Small intestine (tissue), 16 donors: ENCODE measurements at places on chromosomes 5 and 9. TPM values are rescaled to one million over a fixed set of nuclear protein-coding genes. Genes with fewer than 3 reads are reported as not detected.
A peak's percentile ranks its signal among the peaks of the same experiment; 100 is the strongest.

- no peak overlapping the region for H3K27ac ChIP-seq
- no peaks in the 10 kb centered on the region for H3K27me3 ChIP-seq
- H3K4me1 ChIP-seq: no peaks in the 10 kb centered on the region
- no peak overlapping the region for H3K4me3 ChIP-seq
- no peaks in the 10 kb centered on the region for H3K36me3 ChIP-seq
- DNase-seq: no peak
These were observed 25.9 kb upstream of the ADAMTSL1 start for GRCh38 chr9:18448101-18448500.

DNA sequence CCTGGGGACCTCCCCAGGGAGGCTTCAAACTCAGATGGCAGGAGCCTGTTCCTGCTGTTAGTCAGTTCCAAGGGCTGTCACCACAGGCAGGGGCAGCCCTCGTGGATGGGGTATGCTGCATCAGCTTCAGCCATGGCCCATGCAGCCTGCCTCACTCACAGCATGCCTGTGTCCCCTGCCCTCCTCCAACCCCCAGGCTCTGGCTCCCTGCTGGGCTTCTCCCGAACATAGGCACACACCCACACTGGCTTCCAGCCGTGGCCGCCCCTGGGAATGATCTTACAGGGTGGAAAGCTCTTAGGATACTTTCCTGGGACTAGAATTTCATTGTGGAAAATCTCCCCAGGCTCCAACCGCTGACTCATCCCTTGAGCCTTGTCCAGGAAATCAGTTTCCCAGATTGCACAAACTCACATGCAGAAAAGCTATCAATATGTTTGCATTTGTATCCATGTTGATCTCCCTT, 163.8 kb downstream of the SEC61B start:
- H3K27me3 ChIP-seq: no peaks in the 10 kb centered on the region
- no peaks in the 10 kb centered on the region for H3K36me3 ChIP-seq
- no peaks in the 10 kb centered on the region for H3K4me1 ChIP-seq
- DNase-seq: no peak

DNA sequence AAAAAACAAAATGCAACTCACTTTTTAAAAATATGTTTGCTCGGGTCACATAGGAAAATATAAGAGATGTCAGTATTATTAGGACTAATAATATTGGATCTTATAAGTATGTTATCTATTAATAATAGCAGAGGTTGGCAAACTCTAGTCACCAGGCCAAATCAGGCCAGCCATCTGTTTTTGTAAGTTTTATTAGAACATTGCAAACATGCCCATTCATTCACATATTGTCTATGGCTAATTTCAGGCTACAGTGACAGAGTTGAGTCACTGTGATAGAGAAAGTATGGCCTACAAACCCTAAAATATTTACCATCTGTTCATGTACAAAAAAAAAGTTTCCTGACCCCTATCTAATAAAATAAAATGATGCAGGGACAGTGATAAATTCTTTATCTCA, 97.7 kb upstream of the CDH6 start:
- no peak overlapping the region for H3K4me3 ChIP-seq
- H3K27ac ChIP-seq: no peak overlapping the region
- no peaks in the 10 kb centered on the region for H3K4me1 ChIP-seq
- no peak for DNase-seq
- H3K27me3 ChIP-seq: no peaks in the 10 kb centered on the region
- no peaks in the 10 kb centered on the region for H3K36me3 ChIP-seq

DNA sequence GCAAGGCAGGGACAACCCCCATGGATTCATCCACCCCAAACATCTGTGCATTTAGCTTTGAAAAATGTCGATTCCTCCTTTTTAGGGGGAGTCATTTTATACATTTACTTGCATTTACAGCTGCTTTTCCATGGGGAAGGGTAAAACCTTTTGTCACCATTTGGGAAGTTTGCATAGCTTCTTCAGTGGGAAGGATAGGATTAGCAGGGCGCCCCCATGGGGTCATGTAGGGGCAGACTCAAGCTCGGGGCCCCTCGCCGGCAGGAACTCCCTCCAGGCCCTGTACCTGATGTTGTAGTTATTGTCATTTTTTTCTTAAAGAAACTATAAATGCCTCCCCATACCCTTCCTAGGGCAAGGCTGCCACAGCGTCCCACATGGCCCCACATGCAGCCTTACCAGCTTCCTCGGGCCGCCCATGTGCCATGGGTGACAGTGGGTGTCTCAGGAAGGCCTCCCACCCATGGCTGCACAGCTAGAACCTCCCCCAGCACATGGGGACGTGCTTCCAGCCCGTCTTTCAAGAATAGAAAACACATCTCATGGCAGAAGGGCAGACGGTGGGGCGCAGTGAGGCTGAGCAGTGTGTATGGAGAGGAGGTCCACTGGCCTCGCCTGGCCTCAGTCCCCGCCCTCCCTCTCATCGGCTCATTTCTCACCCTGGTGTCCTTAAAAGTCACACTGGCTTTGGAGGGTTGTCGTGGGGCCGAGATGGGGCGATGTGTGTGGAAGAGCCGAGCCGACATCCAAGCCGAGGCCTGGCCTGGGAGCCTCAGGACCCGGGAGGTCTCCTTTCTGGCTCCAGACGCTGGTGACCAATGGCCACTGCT, 76.1 kb upstream of the OTULINL start:
- no peaks in the 10 kb centered on the region for H3K27me3 ChIP-seq
- H3K4me1 ChIP-seq: no peaks in the 10 kb centered on the region
- DNase-seq: no peak
- H3K4me3 ChIP-seq: no peak overlapping the region
- H3K36me3 ChIP-seq: no peaks in the 10 kb centered on the region

- H3K27ac ChIP-seq: no peak overlapping the region
- H3K27me3 ChIP-seq: no peaks in the 10 kb centered on the region
- H3K36me3 ChIP-seq: no peaks in the 10 kb centered on the region
- no peaks in the 10 kb centered on the region for H3K4me1 ChIP-seq
These were observed 35.3 kb upstream of the SMARCA2 start for GRCh38 chr9:1979741-1980367.

GRCh38 chr9:99400184-99400731, 178.2 kb downstream of the SEC61B start:
- H3K4me3 ChIP-seq: no peak overlapping the region
- no peak overlapping the region for H3K27ac ChIP-seq
- no peaks in the 10 kb centered on the region for H3K36me3 ChIP-seq
- H3K27me3 ChIP-seq: no peaks in the 10 kb centered on the region
- H3K4me1 ChIP-seq: no peaks in the 10 kb centered on the region

- peaks cover 2% of the 10 kb centered on the region for H3K4me1 ChIP-seq
- DNase-seq: peak; percentile 51
- no peak overlapping the region for H3K4me3 ChIP-seq
- no peaks in the 10 kb centered on the region for H3K27me3 ChIP-seq
- no peaks in the 10 kb centered on the region for H3K36me3 ChIP-seq
- peak overlapping the region; percentile 55 for H3K27ac ChIP-seq
These were observed 198.8 kb downstream of the AUH start for GRCh38 chr9:91162784-91163443.

DNA sequence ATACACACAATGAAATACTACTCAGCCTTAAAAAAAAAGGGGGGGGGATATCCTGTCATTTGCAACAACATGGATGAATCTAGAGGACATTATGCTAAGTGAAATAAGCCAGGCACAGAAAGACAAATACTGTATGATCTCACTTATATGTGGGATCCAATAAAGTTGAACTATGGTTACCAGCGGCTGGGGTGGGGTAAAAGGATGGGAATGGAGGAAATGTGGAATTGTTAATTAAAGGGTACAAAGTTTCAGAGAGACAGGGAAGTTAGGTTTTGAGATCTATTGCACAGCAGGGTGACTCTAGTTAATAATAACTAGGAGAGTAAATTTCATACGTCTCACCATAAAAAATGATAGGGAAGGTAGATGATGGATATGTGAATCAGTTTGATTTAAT, 76.2 kb upstream of the ZNF608 start:
- H3K27me3 ChIP-seq: no peaks in the 10 kb centered on the region
- H3K27ac ChIP-seq: no peak overlapping the region
- H3K36me3 ChIP-seq: no peaks in the 10 kb centered on the region

GRCh38 chr5:32223972-32224609, 50.0 kb upstream of the GOLPH3 start:
- H3K4me3 ChIP-seq: no peak overlapping the region
- no peak for DNase-seq
- H3K4me1 ChIP-seq: no peaks in the 10 kb centered on the region
- H3K27me3 ChIP-seq: no peaks in the 10 kb centered on the region
- H3K36me3 ChIP-seq: peaks cover 2% of the 10 kb centered on the region
- H3K27ac ChIP-seq: no peak overlapping the region

- H3K27me3 ChIP-seq: no peaks in the 10 kb centered on the region
- no peak overlapping the region for H3K4me3 ChIP-seq
- no peaks in the 10 kb centered on the region for H3K36me3 ChIP-seq
- H3K27ac ChIP-seq: no peak overlapping the region
- DNase-seq: no peak
- H3K4me1 ChIP-seq: no peaks in the 10 kb centered on the region
These were observed 67.5 kb upstream of the RAPGEF1 start for GRCh38 chr9:131807144-131807983.

DNA sequence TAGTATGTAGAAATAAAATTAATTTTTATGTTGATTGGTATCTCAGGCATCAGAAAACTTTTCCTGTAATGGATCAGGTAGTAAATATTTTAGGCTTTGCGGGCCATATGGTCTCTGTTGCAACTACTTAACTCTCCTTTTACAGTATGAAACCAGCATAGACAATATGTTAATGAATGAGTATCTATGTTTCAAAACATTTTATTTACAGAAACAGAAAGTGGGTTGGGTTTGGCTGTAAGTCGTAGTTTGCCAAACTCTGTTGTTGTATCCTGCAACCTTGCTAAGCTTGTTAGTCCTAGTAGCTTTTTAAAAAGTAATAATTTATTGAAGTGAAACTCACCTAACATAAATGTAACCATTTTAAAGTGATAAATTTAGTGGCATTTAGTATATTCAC, 132.1 kb downstream of the NR3C1 start:
- no peaks in the 10 kb centered on the region for H3K27me3 ChIP-seq
- H3K4me1 ChIP-seq: no peaks in the 10 kb centered on the region
- DNase-seq: no peak
- H3K36me3 ChIP-seq: peaks cover 2% of the 10 kb centered on the region
- no peak overlapping the region for H3K4me3 ChIP-seq

DNA sequence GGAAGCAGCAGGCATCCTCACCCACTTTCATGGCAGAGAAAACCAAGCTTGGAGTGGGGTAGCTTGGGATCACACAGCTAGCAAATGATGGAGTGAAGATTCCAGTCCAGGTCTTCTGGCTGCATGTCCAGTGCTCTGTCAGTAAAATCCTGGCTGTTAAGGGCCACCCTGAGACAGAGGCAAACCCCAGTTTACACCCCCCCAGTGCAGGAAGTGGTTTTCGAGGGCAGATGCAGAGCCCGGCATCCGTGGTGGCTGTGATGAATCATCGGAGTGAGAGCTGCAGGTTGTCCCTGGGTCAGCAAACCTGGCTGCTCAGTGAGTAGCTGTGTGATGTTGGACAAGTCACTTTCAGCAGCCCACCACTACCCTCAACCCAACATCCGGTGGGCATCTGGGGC, 115.4 kb downstream of the RGS3 start:
- H3K4me1 ChIP-seq: peaks cover 38% of the 10 kb centered on the region
- H3K27me3 ChIP-seq: no peaks in the 10 kb centered on the region
- peak overlapping the region; percentile 75 for H3K27ac ChIP-seq

DNA sequence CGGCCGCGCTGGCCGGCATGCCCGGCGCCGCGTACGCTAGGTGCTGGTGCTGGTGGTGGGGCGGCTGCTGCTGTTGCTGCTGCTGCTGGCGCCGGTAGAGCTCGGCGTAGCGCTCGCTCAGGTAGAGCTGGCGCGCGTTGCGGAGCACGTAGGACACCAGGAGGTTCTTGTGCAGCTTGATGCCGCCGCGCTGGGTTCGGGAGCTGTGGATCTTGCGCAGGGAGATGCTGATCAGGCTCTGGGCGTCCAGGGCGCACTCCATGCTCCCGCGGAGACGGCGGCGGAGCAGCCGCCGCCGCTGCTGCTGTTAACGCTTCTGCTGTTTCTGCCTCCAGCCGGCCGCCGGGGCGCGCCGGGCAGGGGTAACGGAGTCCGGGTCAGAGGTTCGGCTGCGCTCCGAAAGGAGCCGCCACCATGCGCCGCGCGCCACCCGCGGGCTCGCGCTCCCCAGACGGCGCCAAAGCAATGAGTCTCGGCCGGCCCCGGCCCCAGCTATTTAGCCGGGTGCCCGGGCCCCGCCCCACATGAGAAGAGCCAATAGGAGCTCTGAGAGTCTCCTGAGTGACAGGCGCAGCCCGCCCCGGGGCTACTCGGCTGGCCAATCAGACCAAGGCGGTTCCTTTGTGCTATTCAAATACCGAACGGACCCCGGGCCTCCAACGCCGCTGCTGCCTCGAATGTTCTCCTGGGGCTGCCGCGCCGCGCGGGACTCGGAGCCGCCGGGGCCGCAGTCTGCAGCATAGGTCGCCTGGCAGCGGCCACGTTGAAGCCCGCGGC, at the start of gene IER5L:
Gene IER5L, minus strand, starts transcription at position 471 of the 777 bp plus-strand sequence. Its CDS starts 209 bp downstream, at position 262.
- peaks cover 10% of the 10 kb centered on the region for H3K4me1 ChIP-seq
- no peaks in the 10 kb centered on the region for H3K27me3 ChIP-seq
- peak within 1 kb of the TSS; percentile 91 for H3K4me3 ChIP-seq
- DNase-seq: peak; percentile 97
- no peaks in the 10 kb centered on the region for H3K36me3 ChIP-seq

The ARHGEF28 gene
- polyA plus RNA-seq: 3.4 TPM
